ENCODE measurements at places on chromosomes 5 and 9. TPM values are rescaled to one million over a fixed set of nuclear protein-coding genes. Genes with fewer than 3 reads are reported as not detected.

DNA sequence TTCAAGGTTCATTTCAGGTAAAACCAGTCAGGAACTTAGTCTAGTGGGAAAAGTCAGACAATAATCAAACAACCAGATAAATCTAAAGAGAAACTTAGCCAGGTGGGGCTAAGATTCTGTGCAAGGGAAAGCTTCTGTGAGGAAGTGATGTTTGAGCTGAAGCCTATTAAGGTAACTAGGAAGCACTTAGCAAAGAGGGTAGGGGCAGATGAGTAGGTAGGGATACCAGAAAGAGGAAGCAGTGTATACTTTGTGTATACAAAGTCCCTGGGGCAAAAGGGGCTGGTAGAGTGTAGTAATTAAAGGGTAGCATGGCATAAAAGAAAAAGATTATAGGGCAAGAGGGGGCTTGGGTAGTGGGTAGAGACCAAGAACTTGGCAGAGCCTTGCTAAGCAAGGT lies 3.6 kb upstream of the SPATA24 start:
- DNase-seq: no peak

DNA sequence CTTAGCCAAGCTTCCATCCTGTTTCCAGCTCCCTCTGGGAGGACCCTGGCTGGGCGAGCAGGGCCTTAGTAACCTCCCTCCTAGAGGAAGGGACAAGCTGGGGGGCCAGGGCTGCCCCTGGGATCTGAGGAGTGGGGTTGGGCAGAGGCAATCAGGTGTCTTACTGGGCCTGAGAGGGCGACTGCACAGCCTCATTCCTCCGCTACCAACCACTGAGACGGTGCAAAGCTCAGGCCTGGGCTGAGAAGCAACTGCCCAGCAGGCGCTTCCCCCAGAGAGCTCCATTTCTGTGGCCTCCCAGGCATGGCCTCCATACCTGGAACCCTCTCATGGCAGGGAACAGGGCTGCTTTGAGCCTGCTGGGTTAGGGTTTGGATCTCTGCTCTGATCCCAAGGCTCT lies 18.8 kb upstream of the GFPT2 start:
- no peak for DNase-seq

- no peak for DNase-seq
These were observed 50.7 kb upstream of the SHB start for GRCh38 chr9:38119560-38120236.

DNA sequence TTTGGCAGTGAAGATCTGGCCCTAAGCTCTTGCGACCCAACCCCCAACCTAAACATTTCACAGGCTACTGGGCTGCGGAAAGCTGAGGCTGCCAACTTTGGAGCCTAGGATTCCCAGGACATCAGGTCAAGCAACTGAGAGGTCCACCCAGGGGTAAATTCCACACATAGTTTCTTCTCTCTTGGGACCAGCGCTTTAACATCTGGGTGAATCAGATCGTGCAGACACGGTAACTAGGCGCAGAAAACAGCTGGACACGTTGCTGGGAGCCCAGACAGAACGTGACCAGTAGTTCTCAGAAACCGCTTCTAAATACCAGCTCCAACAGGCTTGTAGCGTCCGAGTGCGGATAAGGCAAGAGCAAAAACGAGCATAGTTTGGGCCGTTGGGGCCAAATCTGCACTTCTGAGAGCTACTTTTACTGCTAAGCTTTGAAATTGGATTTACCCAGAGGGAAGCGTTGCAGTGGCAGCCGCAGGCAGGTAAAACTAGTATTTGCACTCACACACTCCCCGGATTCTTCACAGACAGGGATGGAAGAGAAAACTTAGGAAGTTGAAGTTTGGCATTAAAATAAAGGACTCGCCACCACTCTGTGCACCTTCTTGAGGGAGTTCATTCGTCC lies 11.8 kb downstream of the ITGA1 start:
- DNase-seq: peak; percentile 84

Gene RANBP17
- 21.7 TPM for total RNA-seq

GRCh38 chr5:91281401-91281800 lies 101.7 kb downstream of the ARRDC3 start:
- no peak for DNase-seq

- DNase-seq: peak; percentile 100
These were observed at the start of gene PPP2CA for GRCh38 chr5:134225780-134226440. PPP2CA (minus strand) TSS chr5:134226073; CDS start chr5:134225861, 212 bp downstream.

Gene TRPM6
- 0.60 TPM for total RNA-seq

All from posterior vena cava (tissue), 2 donors.